ENCODE measurements at places on chromosomes 5 and 9.

DNA sequence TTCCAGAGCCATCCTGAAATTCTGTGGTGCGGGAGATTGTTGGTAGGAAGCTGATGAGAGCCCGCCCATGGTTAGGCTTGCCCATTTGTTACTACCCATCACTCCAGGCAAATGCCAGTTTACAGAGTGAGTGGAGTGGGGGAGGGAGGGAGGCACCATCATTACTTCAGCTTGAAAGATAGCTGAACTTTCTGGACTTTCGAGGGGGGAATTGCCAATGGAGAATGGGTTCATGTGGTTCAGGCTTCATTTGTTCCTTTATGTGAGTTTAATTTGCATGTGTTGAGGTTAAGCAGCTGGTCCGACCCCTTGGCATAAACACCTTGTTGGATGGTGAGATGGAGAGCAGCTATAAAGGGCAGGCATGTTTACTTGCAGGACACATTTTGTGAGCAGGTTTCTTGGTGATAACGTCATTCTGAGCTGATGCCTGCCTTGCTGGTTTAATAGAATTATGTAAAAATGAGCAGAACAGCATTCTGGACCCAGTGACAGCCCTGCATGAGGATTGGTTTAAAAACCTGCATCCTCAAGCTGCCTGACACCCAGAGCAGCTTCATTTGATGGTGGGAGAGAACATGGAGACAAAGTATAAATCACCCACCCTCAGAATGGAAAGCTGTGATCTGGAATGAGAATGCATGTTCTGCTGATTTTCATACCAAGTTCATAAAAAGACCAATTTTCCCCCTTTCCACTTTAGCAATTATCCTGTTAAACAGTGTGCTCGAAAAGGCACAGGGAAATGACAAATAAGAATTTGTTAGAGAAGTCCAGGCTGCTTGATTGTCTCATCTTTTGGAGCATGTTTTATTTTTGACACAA, 106.3 kb downstream of the TRIO start:
- DNase-seq = no peak

DNA sequence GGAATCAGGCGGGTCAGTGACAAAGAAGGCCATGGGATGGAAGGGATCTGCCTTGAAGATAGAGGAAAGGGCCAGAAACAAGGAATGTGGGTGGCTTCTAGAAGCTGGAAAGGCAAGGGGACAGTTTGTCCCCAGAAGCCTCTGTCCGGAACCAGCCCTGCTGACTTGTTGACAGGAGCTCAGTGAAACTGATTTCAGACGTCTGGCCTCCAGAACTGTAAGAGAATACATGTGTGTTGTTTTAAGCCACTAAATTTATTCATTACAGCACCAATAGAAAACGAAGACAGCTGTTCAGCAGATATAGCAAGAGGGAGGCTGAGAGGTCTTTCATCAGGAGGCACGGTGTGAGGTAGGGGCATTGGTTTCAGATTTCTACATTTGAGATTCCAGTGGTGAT, 422.5 kb downstream of the KDM4C start:
- no peak for DNase-seq

DNA sequence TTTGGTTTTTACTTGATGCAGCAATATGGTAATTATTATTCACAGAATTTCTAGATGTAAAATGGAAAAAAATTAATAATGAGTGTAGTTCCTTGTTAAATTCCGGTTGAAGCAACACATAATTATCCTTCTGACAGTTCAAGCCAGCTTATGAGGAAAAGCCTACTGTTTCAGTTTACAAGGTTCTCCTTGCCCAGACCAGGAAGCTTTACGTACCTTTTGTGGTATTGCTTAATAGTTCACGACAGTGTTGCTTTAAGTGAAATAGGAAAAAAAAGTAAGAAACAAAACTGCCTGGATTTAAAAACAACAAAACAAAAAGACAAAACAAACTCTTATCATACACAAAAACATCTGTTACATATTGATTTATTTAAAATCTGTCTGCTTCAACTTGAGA, 547.3 kb upstream of the C9orf72 start:
- no peak for DNase-seq

DNA sequence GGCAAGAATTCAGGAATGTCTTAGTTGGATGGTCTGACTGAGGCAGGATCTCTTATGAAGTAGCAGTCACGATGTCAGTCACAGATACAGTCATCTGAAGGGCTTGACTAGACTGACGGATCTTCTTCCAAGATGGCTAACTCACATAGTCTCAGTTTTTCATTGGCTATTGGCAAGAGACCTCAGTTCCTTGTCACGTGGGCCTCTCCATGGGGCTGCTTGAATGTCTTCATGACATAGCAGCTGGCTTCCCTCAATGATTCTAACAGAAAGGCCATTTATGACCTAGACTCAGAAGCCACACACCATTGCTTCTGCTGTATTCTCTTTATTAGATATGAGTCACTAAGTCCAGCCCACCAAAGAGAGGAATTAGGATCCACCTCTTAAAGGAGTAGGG, 4.7 kb downstream of the APC start:
- no peak for DNase-seq

DNA sequence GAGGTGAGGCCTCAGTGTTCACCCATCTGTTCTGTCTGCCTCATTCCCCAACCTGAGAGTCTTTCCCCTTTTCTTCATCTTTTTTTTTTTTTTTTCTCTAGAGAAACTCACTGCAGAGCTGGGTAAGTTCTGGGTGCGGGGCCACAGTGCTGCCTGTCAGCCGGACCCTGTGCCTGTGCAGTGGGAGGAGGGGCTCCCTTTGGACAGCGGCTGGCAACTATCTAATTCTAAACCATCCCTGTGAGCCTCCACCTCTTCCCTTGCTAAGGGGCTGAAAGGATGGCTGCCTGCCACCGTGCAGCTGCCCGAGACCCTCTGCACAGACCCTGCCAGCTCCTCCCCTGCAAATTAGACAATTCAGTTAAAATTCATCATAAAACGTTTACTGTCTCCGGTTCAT, 14.1 kb downstream of the BTNL9 start:
- DNase-seq = no peak

DNA sequence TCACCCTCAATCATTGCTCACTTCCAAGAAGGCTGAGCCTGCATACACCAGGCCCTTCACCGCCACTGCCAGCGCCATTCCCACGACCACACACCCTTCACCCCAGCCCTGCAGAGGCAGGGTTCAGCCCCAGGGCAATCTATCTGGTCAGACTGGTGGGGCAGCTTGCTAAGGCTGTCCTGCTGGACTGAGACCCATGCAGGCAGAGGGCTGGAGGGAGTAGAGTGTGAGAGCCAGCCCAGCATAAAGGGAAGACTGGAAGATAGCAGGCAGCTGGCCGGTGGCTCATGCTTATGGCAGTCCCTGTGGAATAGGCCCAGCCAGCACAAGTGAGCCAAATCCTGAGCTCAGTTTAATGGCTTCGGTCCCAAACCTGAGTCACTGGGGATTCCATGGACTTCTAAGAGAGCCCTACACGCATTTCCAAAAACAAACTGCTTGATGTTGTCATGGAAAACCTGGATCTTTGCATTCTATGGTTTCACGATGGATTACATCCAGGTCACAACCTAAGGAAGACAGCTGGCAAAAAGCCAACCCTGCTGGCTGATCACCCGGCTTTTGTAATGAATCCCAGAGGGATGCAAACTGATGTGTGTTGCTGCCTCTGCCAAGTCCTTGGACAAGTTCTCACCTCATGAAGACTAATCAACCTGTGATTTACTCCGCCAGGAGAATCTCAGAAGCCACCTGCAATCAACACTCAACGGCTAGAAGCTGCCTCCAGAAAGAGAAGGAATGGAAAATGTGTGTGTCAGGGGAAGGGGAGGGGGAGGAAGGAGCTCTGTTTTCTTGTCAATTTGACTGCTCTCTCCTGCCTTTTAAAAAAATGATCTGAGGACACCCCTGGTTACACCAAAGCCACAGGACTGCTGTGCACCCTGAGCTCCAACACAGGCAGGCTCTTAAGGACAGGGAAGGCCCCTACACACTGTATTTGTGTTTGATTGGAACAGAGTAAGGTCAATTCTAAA, 143.6 kb downstream of the LHFPL2 start:
- peak; percentile 91 for DNase-seq

DNA sequence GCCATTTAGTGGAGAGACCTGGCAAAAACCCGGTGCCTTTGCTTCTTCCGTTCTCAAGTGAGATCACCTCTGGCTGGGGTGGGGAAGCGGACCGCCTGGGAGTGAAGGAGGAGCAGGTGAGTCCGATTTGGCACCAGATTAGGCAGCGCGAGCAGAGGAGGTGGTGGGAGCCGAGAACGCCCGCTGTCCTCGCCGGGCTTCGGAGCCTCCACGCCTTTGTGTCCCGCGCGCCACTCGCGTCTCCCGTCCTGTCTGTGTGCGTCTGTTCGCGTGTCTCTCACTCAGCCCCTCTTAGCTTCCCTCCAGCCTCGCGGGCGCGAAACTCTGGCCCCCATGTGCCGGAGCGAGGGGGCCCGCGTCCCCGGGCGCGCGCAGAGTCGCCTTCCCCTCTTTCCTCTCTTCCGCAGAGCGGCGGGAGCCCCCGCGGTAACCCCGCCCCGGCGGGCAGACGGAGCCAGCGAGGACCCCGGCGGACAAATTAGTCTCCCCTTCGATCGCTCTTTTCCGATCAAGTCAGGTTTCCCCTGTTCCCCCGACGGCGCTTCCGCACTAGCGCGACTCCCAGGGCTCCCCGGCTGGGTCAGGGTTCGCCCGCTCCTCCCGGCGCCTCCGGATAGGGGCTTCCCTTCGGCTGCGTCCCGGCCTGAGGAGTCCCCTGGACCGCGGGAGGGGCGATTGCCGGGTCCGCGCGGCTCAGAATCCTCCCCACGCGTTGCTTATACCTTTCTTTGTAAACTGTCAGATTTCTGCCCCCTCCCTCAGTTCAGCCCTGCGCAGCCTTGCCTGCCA, 7.1 kb downstream of the POU4F3 start:
- DNase-seq = no peak

DNA sequence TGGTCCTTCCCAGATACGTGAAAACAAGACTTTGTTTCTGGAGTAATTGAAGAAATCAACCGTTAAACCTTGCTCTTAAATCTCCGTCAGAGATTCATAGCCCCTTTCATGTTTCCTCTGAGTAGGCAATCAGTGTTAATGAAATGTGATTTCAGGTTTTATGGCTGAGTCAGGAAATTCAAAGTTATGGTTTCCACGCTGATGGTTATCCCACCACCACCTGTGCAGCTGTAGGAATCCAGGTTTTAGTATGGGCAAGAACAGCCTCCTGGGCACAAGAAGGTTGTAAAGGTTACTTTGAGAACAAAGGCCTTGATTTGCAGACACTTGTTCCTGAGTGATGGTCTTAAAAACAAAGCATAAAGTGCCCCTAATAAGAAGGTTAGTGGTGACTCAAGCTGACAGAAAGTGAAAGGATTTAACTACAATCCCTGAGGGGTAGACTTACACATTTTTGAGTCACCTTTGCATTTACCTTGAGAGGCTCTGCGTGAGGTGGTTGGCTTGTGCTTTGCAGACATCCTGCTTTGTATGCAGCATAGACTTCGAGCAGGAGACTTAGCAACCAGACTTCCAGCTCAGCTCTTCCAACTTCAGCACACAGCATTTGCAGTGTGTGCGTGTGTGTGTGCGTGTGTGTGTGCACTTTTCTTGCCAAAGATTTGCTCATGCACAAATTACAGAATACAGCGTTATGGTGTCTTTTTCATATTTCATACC, 159.6 kb downstream of the TLE4 start:
- no peak for DNase-seq

DNA sequence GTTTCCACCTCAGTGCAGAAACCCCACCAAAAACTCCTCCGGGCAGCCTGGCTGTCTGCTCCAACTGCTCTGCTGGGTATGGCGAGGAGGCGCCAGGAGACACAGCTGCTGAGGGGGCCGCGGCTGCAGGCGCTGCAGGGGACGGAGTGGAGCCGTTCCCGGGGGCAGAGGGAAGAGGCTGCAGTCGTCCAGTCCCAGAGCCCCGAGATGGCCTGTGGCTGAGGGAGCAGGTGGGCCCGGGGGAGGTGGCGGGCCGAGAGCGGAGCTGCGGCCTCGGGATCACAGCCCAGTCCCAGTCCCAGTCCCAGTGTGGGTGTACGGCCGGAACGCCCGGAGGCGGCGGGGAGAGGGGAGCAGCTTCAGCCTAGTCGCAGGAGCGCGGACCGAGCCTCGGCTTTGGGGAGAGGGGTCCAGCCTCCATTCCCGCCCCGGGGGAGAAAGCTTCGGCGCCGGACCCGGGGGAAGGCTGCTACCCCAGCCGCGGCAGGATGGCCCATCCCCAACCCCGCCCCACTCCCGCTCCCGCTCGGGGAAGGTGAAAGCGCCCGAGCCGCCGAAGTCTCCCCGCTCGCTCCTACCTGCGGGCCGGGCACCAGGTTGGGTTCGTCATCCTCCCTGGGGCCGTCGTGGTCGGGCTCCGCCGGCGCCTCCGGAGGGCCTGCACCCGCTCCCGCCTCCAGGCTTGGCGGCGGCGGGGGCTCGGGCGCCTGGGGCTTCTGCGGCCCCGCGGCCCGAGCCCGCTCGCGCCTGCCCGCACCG, 513 bp downstream of the FAM193B start:
- peak; percentile 41 for DNase-seq

- DNase-seq = no peak
Observed at GRCh38 chr5:56656846-56657726, 158.3 kb upstream of the MAP3K1 start.

GRCh38 chr5:76816110-76816831, 2.6 kb upstream of the F2RL1 start:
- DNase-seq = no peak

GRCh38 chr5:34487956-34488355, 168.2 kb upstream of the RAI14 start:
- no peak for DNase-seq

Measured in Caco-2 (cell line).